ENCODE measurements at places on chromosomes 2 and 18.

GRCh38 chr2:75569546-75569945 is 8.8 kb upstream of the EVA1A start:
- DNase-seq: no peak

- no peak for DNase-seq
Observed at GRCh38 chr2:67702284-67702683, 305.2 kb downstream of the ETAA1 start.

DNA sequence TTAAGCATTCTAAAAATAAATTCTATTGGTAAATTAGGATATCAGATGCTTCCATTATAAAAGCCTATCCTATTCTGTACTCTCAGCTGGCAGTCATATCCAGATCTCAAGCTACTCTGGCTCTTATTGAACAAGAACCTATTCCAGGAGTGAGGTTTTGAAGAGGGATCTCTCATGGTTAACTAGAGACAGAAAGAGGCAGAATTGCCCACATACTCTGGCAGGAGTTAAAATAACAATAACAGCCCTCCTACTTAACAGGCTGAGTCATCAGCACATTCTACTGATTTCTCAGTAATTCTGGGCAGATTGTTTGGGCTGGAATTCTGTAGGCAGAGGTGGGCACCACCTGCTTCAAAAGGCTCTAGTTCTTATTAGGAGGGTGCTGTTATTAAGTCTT is 142.0 kb upstream of the UNC80 start:
- DNase-seq: no peak

GRCh38 chr18:42525905-42526304 is 570.9 kb downstream of the PIK3C3 start:
- no peak for DNase-seq

GRCh38 chr18:12461326-12461725 is 53.6 kb downstream of the PRELID3A start:
- no peak for DNase-seq

DNA sequence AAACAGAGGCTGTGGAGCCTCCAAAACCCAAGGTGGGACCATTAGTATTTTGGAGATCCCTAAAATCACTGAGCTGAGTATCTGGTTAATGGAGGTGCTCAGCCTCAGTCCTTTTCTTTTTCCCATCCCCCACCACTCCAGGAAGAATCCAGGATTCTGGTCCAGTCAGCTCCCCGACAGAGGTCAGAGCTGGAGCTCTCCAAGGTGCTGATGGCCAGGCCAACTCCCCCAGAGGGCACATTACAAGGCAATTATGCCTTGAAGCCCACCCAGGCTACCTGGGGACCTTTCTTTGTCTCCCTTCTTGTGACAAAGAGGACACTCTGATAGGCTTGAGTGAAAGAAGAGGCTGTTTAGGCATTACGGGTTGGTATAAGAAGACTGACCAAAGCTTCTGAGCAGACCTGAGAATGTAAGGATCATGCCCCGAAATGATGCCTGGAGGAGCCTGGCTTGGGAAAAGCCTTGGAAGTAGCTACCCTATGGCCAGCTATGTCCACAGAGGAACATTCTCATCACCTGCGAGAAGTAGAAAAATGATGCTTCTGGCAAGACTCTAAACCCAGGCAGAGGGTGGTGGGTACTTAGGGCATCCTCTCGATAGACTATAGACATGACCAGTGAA is 102.5 kb upstream of the LDAH start:
- DNase-seq: no peak

DNA sequence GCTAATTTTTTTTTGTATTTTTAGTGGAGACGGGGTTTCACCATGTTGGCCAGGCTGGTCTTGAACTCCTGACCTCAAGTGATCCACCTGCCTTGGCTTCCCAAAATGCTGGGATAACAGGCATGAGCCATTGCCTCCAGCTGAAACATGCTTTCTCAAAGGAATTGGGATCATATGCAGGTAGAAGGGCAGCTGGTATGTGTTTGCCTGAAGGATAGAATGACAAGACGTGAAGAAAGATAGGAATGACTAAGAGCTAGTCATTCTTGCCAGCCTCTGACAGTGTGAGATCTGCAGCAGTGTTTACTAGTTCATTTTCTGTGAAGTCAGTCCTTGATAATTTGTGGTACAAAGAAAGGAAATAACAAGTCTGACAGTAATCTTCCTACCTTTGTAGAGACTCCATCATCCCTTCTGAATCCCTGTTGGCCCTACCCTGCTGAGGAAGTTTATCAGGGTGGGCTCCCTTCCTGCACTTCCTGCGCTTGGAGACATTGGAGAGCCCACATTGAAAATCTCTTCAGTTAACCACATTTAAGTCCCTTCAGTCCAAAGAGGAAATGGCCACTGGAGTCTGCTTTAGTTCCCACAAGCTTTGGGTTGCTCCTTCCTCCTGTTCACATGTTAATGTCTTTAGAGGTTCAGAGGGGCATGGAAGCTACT is 14.7 kb downstream of the CFLAR start:
- DNase-seq: no peak

DNA sequence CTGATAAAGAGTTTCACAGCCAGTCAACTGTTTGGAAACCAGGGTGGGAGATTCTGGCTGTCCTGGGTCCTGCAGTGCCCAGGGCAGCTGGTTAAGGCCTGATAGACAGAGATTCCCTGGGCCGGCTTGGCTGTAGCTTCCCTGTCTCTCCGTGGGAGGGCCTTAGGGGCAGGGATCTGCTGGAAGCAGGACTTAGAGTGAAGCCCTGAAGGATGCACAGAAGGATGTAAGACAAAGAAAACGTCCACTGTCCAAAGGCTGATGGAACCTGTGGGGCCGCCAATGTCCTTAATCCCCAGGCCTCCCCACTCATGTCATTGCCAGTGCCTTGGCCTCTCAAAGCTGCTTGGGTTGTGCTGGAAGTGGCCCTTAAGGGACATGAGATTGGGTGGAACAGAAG is 33.0 kb downstream of the MROH2A start:
- DNase-seq: no peak

GRCh38 chr2:16647992-16648617 is 17.5 kb downstream of the CYRIA start:
- DNase-seq: no peak

- no peak for DNase-seq
Observed at GRCh38 chr2:159227467-159227866, 59.0 kb downstream of the WDSUB1 start.

DNA sequence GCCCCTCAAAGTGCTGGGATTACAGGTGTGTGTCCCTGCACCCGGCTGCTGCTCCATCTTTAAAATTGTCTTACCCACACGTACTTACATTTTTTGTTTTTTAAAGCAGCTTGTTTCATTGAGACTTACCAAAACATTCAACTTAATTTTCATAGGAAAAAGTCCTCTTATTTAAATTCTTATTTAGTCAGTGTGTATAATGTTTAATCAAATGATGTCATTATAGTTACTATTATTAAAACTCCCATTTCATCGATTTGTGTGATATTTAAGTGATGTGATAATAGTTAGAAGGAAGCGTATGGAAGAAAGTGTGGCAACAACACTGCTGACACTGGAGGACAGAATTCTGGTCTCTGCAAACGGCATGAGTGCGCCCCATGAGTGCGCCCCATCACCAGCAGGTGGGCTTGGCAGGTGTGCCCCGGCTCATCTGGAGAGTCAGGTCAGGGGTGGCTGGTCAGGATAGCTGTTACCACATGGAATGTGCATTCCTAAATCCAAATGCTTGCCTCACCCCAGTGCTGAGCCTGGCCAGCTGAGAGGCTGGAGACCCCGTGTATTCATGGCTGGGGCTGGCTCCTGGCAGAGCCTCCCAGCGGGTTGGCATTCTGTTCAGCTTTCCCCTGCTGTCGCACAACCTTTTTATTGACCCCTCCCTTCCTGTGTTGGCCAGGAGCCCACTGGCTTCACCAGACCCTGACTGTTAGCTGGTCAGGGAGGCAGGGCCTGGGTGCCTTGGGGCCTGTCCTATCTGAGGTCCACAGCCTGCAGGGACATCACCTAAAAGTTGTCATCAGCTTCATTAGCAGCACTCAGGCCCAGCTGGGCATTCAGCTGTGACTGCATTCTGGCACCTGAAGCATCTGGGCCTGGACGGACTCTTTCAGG is 79.7 kb downstream of the AGAP1 start:
- no peak for DNase-seq

DNA sequence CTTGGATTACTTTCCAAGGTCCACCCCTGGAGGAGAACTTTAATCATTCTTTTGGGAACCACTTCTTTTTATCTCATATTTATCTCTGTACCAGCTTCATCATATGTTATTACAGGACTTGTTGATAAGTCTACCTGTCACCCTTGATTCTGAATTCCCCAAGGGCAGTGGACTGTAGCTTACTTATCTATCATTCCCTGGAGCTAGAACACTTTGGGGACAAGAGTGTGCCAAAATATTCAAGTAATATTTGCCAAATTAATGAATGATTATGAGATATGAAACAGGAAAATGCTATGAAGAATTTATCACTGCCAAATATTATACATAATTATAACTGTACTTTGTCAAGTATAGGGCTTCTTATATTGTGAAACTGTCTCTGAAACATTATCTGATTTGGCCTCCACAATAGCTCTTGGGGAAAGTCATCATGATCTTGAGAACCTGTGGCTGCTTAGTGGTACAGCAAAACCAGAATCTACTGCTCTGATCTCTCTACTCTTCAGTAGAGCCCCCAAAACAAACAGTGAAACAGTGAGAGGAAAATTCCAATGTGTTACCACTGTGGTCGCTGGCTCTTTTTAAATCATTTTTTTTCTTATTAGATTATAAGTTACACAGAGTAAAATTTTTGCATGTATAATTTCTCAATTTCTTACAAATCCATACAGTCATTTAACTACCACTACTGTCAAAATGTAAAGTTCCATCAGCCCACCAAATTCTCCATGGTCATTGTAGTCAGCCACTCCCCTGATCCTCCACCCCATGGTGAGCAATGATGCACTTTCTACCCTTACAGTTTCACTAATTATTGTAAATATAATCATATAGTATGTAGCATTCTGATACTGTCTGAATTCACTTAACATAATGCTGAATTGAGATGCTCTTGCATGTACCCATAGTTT is 197.5 kb downstream of the PIEZO2 start:
- no peak for DNase-seq

DNA sequence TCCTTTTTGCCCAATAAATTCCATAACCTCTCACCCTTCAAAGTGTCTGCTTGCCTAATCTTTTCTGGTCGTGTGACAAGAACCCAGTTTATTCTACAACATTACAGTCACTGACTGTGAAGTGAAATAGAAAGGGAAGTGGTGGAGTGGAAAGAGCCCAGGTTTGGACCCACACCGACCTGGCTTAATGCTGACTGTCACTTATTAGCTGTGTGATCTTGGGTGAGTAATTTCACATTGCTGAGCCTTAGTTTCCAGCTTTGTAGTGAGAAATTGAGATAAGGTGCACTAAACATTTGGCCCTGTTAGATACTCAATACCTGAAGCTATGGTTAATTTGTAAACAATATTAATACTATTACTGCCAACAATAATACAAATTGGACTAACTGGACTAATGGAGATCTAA is 291.1 kb downstream of the AGPS start:
- no peak for DNase-seq

DNA sequence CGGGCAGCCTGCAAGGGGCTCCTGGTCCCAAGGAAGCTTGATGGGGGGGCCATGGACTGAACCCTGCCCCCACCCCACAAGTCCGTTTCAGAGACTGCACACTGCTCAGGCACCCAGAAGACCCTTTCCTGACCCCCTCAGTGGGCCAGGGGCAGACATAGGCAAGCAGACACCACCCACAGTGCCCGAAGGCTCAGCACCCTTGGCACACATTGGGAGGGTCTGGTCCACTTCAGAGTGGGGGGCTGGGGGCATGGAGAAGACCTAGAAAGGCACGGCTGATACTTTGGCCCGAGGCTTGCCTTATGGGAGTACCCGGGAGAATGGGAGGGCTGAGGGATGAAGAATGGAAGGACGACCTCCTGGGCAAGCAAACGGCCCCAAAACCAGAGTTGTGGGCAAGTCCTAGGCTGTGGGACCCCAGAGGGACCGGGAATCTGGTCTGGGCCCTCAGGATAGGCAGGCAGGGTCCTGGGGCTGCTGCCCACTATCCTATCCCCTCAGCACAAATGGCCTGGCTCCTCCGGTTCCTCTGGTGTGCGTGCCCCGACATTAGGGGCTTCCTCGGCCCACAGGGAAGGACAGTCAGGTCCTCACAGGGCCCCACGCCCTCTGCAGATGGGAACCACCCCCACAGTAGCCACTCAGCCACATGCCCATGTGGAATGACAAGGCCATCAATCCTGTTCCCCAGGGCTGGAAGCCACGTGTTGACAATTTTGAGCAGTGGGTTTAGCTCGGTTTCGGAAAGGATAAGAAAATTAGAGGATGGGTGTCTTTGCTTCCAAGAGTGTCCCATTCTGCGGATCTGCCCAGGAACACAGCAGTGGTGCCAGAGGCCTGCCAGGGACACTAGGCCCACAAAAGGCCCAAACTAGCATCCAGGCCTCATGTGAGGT is 15.0 kb upstream of the GPC1 start:
- no peak for DNase-seq

DNA sequence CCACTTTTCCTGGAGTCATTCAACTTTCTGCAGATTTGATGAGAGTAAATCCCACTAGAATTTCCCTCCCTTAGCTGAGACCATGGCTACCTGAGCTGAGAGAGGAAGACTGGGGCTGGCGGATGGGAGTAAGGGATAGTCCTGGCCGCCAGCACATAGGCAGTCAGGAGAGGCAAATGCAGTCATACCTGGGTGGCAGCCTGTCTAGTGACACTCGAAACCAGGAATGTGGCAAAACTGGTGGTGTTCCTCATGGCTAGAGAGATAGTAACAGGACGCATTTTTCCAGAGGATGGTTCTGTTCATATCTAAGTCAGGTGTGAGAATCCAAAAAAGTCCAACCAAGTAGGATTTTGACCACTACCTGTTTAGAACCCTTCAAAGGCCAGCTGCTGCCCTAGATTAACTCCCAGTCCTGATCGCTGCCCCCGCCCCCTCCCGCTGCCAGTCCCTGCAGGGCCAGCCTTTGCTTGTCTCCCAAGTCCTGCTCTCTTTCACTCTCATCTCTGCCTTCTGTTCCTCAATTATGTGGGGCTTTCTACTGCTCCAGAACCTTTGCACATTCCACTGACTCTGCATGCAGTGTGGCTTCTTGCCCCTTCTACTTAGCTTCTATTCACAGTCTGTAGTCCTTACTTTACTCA is 17.4 kb upstream of the SCG2 start:
- no peak for DNase-seq

DNA sequence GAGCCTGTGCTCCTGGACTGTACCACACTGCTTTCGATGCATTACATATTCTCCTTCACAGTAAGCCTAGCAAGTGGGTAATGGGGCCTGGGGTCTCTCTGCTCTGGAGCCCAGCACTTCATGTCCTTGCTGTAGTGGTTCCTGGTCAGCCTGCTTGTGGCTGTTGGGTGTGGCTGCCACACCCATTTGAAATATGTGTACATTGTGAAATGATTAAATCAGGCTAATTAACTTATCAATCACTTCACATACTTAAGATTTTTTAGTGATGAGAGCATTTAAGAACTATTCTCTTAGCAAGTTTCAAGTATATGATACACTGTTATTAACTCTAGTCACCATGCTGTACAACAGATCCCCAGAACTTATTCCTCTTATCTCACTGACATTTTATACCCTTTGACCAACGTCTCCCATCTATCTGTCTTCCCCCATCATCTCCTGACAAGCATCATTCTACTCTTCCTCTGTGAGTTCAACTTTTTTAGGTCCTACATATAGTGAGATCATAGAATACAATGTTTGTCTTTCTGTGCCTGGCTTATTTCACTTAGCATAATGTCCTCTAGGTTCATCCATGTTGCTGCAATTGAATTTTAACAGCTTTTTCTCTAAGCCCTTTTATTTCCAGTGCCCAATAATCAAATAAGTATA is 92.1 kb downstream of the LYPD6 start:
- DNase-seq: no peak

GRCh38 chr2:42337356-42337820 is 23.6 kb downstream of the COX7A2L start:
- DNase-seq: no peak

All from H54 (cell line).